ENCODE measurements at places on chromosomes 4 and X.

DNA sequence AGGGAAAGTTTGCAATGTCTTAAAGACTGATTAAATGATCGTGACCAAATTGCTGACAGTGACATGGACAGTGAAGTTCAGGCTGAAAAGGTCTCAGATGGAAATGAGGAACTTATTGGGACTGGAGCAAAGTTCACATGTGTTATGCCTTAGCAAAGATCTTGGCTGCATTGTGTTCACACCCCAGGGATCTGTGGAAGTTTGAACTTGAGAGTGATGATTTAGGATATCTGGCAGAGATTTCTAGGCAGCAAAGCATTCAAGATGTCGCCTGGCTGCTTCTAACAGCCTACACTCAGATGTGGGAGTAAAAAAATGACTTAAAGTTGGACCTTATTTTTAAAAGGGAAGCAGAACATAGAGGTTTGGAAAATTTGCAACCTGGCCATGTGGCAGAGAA, 21.4 kb downstream of the SCARB2 start:
- no peak for DNase-seq

GRCh38 chr4:177761692-177762091, 319.5 kb upstream of the AGA start:
- DNase-seq: no peak

DNA sequence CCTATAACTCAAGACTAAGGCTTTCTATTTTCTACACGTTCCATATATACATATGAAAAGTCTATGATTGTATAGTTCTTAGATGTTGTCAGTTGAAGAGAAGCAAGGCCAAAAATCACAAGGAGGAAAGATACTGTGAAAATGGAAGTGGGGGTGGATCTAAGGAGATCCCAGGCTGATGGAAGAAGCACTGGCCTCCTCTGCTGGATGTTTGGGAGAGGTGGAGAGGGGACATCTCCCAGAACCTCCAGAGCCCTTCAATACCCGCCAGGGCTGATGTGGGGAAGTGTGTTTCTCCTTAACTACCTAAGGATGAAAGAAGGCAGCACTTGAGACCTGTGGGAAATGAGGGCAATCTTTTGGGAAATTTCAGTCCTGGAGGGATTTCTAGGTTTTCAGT, 67.4 kb downstream of the RASGEF1B start:
- no peak for DNase-seq

- DNase-seq: no peak
These were observed 1071.2 kb upstream of the ADGRL3 start for GRCh38 chr4:60128888-60129287.

- no peak for DNase-seq
These were observed 3.4 kb upstream of the CYBB start for GRCh38 chrX:37776283-37776986.
